Lung microvascular endothelial cell (primary cell): ENCODE measurements at places on chromosomes 11 and 22. TPM values are rescaled to one million over a fixed set of nuclear protein-coding genes. Genes with fewer than 3 reads are reported as not detected.

SEC14L2 gene
- total RNA-seq = 7.8 and 8.1 TPM in 2 replicates

GPHA2 gene
- not detected in 2 replicates for total RNA-seq

TTLL1 gene
- total RNA-seq = 6.5 and 9.9 TPM in 2 replicates

ROBO4 gene
- 272 and 369 TPM in 2 replicates for total RNA-seq

PATE4 gene
- not detected in 2 replicates for total RNA-seq

KCNA4 gene
- not detected in 2 replicates for total RNA-seq

SYT13 gene
- under 0.01 TPM in 2 replicates for total RNA-seq

SIK3 gene
- 6.1 and 6.3 TPM in 2 replicates for total RNA-seq

TMEM121B gene
- total RNA-seq = under 0.01 TPM in 2 replicates

KCNK7 gene
- under 0.01 and 0.20 TPM in 2 replicates for total RNA-seq

OR52H1 gene
- total RNA-seq = under 0.01 TPM in 1 of 2 replicates, not detected in the other

SLC3A2 gene
- 57.9 and 59.9 TPM in 2 replicates for total RNA-seq

YDJC gene
- 10.5 and 12.0 TPM in 2 replicates for total RNA-seq

OR52I1 gene
- total RNA-seq = not detected in 2 replicates

MAML2 gene
- total RNA-seq = 4.6 and 5.2 TPM in 2 replicates

IFITM1 gene
- total RNA-seq = 0.20 and 0.87 TPM in 2 replicates

RAB3IL1 gene
- 2.4 and 10.7 TPM in 2 replicates for total RNA-seq

NRXN2 gene
- under 0.01 TPM in 1 of 2 replicates, not detected in the other for total RNA-seq

B3GAT3 gene
- 12.0 and 15.1 TPM in 2 replicates for total RNA-seq

OR8D4 gene
- total RNA-seq = not detected in 2 replicates

GRM5 gene
- under 0.01 TPM in 1 of 2 replicates, not detected in the other for total RNA-seq

KCNJ11 gene
- total RNA-seq = 0.22 and 0.40 TPM in 2 replicates

RAB36 gene
- 0.20 and 0.44 TPM in 2 replicates for total RNA-seq

IGHMBP2 gene
- 6.3 and 9.5 TPM in 2 replicates for total RNA-seq

KRTAP5-1 gene
- total RNA-seq = not detected in 2 replicates

C1QTNF5 gene
- 65.6 and 93.1 TPM in 2 replicates for total RNA-seq

KCNE3 gene
- total RNA-seq = under 0.01 and 0.22 TPM in 2 replicates

CASP12 gene
- 5.0 and 7.0 TPM in 2 replicates for total RNA-seq

TEX12 gene
- under 0.01 TPM in 1 of 2 replicates, not detected in the other for total RNA-seq

APOA4 gene
- total RNA-seq = not detected in 2 replicates

SLN gene
- total RNA-seq = not detected in 2 replicates

IGF2 gene
- total RNA-seq = 4.6 and 6.7 TPM in 2 replicates

LMF2 gene
- total RNA-seq = 18.7 and 27.0 TPM in 2 replicates

SLC17A6 gene
- total RNA-seq = not detected in 2 replicates

CCDC88B gene
- 0.79 and 1.7 TPM in 2 replicates for total RNA-seq

OR51B2 gene
- total RNA-seq = not detected in 2 replicates
